NCI-H1694 treated with DMSO at 0.1 percent for 48 hours (cell line): ENCODE measurements at places on chromosomes 5 and 9.
A peak's percentile ranks its signal among the peaks of the same experiment; 100 is the strongest.

- DNase-seq = no peak
Measured at GRCh38 chr9:123964761-123965160, 34.8 kb upstream of the DENND1A start.

GRCh38 chr5:141811287-141812155, 66.7 kb downstream of the PCDH1 start:
- DNase-seq = no peak

GRCh38 chr9:98644011-98644410, 64.7 kb downstream of the GABBR2 start:
- no peak for DNase-seq

GRCh38 chr5:150612405-150612804, 28.1 kb upstream of the SYNPO start:
- no peak for DNase-seq

DNA sequence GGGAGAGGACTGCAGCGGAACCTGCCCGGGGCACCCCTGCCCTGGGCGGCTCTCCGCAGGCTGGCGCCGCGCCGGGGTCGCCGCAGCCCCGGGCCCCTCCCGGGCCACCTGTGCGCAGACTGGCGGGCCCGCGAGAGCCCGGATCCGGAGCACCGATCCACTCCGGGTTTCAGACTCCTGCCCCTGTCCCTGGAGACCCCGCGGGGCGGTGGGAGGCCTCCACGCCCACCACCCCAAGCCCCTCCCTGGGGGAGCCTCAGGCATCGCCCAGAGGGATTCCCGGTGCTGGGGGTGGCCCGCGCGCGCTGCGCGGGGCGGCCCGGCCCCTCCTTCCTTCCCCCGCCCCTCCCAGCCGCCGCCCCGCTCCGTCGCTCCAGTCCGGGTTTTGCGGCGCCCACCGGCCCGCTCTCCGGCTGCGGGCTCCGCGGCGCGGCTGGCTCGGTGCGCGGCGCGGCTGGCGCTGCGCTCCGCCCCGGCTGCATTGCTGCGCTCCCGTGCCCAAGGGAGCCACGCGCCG, at the start of gene UNC5A:
Gene UNC5A (plus strand): TSS at position 479 of the 517 bp plus-strand sequence. CDS start 192 bp downstream, outside the sequence.
- peak; percentile 69 for DNase-seq

GRCh38 chr5:922436-923280, 30.0 kb downstream of the TRIP13 start:
- DNase-seq = no peak

- no peak for DNase-seq
Measured at GRCh38 chr5:39176759-39177630, 42.4 kb downstream of the FYB1 start.

DNA sequence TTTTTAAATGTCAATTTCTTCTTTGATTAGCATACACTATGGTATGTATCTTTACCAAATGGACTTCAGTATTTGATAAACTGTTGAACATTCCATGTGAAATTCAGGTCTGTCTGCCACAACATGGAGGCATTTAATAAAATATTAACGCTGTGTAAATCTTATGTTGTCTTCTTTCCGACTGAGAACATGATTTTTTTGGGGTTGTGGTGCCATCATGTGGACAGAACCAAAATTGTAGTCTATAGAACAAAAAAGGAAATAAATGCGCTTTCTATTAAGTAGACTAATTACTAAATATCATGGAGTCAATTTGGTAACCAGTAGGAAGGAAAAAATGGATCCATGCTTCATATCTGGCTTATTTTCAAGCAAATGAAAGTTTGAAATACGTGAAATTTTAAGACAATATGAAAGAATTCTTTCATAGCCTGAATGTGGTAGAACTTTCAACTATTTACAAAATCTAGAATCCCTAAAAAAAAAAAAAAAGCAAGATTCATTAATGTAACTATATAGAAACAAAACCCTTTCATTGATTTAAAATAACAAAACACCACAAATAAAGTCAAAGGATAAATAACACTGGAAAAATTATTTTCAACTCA, 2.8 kb upstream of the PLK2 start:
- DNase-seq = peak; percentile 66

DNA sequence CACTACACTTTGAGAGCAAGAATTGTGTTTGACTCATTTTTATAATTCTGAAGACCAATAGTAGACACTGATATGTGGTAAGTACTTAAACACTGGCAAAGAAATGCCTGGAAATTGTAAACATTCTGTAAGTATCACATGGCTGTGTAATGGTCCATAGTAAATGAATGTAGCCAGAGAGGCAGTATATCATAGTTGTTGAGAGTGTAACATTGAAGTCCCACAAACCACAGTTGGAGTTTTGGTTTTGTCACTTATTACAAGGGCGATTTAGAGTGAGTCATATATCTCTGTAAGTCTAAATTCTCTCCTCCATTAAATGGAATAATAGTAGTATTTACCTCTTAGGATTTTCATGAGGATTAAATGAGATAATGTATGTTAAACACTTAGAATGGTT, 181.1 kb upstream of the MEF2C start:
- DNase-seq = no peak

DNA sequence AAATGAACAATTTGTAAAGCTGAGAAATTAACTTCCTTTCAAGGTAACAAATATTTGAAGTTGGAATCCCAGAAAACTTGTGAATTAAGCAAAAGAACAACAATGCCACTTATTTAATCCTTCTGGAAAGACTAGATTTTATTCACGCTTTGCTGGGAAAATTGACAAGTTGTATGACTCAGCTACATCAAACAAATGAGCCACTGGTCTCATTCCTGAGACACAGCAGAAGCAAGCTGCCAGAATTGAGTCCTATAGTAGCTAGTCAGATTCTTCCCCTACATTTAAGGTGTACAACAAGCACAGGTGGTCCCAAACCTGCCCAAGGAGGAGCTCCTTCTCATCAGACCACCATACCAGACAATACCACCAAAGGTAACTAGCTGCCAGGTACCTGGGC, 280.7 kb downstream of the SPOCK1 start:
- DNase-seq = no peak

GRCh38 chr5:176844281-176844680, 33.9 kb downstream of the UNC5A start:
- DNase-seq = no peak

DNA sequence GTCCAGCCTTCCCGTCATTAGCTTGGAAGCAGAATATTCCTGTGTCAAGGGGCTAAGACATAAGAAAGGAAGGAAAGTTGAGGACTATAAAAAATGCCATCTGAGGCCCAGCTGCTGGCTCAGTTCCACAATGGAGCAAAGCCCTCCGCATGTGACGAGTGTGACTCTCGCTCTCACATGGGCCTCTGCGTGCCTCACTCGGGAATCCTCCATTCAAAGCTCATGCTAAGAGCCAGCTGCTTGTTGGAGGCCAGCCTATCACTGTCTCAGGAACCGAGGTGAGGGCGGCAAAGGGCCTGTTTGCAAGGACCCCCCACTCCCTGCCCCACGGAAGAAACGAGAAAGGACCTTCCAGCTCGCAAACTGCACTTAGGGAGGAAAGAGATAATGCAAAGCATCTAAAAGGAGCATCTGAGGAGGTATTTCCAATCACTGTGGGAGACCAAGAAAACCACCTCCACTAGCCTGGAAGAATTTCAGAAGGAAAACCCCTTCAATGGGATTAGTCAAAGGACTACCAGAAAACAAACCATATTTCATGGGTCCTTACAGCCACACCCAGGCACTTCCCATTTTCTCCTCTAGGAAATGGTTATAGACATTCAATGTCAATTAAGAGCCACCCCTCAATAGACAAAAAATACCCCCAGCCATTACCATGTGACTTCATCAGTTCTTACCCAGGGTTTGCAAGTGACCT, 95.3 kb downstream of the PRRT1B start:
- no peak for DNase-seq

- no peak for DNase-seq
Measured at GRCh38 chr9:123450098-123450770, 94.2 kb downstream of the CRB2 start.

GRCh38 chr5:61303346-61303745, 28.7 kb upstream of the ZSWIM6 start:
- no peak for DNase-seq

DNA sequence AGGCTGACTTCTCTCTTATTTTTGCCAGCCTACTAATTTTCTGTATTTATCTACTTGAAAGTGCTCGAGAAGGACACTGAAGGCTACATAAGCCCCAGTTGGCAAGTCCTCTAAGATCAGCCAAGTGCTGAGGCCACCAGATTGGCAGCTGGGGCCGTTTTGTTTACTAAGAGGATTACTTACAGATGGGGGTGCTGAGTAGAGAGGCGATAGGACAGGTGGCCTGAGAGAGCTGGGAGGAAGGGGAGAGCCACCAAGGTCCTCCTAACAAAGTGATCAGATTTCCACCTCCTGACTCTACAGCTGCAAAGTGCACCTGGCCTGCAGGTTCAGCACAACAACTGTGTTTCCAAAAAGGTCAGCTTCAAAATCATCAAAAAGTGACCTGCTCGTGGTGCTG, 32.9 kb downstream of the FRMD3 start:
- DNase-seq = no peak

- peak; percentile 27 for DNase-seq
Measured at GRCh38 chr9:83419961-83420360, 118.2 kb downstream of the FRMD3 start.

DNA sequence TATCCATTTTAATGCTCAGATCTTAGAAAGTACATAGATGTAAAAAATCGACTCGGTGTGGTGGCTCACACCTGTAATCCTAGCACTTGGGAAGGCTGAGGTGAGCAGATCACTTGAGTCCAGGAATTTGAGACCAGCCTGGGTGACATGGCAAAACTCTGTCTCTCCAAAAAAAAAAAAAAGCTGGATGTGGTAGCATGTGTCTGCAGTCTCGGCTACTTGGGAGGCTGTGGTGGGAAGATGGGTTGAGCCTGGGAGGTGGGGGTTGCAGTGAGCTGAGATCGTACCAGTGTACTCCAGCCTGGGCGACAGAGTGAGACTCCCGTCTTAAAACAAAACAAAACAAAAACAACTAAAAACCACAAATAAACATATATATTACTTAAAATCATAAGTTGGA, 61.4 kb downstream of the RASA1 start:
- no peak for DNase-seq

DNA sequence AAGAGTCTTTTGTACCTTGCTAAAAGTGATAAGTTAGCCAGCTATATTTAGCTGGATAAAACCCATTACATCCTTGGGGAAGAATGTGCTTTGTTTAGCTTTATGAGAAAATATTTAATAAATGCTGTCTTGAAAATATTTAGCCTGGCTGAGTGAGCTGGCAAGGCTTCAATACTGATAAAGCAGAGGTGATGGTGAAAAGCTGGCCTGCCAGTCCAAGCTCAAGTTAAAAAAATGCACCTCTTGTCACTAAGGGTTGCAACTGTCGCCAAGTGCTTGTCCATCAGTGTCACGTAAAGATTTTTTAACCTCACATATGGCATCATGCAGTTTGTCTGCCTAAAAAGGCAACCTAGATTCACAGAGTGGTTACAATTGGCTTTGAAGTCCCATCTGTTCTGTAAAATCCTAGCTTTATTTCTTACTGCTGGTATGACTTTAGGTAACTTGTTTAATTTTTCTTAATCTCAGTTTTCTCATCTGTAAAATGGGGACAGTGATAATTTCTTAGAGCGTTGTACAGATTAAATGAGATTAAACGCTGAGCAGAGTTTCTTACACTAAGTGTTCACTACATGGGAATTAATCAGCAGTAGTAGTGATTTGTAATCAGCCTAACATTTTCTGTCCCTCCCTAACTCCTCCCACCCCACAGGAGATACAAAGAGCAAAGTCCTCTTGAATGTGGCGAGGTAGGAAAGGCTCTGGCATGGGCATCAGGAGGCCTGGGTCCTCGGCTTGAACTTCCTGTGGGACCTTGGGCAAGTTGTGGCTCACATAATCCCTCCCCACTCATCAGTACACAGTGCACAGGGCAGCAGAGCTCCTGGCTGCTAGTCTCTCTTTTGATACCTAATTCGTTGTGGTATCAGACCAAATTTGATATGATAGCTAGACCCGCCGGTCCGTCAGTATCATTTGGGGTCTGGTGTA, 48.7 kb downstream of the PIK3R1 start:
- no peak for DNase-seq

GRCh38 chr5:1441166-1441865, 3.9 kb downstream of the SLC6A3 start:
- DNase-seq = no peak
